ENCODE measurements at places on chromosomes 6 and 20.

DNA sequence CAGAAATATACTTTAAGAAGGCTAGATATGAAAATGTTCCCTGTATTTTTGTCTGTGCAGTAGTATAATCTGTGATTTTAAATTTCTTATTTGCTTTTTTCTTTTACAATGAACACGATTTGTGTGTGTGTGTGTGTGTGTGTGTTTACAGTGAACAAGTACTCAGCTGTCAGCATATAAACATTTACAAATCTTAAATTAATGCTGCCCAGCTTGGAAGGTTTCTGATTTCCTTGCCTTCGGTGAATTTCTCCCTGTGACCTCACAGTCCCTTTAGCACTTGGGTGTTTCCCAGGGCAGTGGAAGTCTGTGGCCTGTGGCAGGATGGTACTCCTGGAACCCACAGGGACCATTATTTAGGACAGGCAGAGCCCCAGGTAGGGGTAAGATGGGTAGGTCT is 37.6 kb downstream of the TXLNB start:
- DNase-seq = no peak

GRCh38 chr6:26501482-26501986 is 1.4 kb downstream of the BTN1A1 start:
- DNase-seq = peak; percentile 18

GRCh38 chr6:99026135-99026534 is 78.4 kb upstream of the FBXL4 start:
- DNase-seq = no peak

- DNase-seq = peak; percentile 80
These were observed 12.3 kb upstream of the TMC2 start for GRCh38 chr20:2523919-2524708.

DNA sequence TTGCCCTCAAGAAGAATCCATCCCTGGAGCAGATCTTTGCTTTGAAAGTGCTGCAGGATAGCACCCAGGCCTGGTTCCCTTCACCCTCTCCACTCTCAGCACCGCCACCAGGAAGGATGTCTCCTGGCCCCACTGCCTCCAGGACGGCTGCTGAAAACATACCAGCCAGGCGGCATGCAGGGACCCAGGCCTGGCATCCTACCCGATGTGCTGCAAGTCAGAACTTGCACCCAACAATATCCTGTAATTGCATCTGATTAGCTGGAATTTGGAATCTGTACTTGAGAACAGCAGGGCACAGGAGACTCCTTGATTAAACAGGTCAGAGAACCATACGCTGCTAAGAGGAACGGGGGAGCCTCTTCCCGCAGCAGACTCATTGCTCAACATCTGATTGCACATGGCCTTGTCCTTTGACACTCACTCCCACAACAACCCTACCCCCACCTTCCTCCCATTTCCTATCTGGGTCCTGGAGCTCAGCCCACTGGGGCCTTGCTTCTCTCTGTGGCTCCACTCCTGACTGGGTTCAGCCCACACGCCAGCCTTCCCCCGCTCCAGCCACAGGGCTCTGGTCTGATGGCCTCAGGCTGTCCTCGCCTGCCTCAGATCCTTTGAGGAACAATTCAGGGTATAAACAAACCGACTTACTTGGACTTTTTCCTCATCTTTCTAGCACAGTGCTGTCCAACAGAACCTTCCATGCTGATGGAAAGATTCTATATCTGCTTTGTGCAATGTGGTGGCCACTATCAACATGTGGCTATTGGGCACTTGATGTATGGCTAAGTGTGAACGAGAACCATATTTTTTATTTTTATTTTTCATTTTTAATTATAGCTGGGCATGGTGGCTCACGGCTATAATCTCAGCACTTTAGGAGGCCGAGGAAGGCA is 78.0 kb downstream of the FGD2 start:
- DNase-seq = peak; percentile 99

- DNase-seq = peak; percentile 74
These were observed 222.0 kb upstream of the SGK1 start for GRCh38 chr6:134539865-134540323.

DNA sequence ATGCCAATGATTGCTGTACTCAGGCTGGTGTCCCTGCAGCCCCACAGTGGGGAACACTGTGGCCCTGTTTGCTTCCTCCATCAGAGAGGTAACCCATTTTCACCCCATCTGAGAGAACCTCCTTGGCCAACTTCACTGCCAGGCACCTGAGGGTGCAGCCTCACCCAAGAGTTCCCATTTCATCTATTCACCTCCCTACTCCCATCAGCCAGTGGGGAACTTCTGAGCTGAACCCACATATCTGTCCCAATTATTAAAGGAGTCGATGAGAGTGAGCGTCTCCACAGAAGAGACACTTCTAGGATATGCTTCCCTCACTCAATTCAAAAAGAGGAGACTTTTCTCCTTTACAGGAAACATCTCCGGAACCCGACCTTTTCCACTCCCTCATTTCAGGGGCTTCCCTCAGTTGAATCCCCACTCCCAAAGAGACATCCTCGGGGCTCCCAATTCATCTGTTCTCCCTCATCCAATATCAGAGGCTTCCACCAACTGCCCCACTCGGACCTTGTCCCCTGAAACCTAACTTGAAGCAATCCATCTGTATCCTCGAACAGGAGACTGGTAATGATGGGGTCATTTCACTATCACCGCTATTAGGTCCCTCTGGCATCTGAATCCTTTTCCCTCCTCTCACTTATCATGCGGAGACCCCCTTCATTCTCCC is 988 bp downstream of the UBE2V1 start:
- no peak for DNase-seq

DNA sequence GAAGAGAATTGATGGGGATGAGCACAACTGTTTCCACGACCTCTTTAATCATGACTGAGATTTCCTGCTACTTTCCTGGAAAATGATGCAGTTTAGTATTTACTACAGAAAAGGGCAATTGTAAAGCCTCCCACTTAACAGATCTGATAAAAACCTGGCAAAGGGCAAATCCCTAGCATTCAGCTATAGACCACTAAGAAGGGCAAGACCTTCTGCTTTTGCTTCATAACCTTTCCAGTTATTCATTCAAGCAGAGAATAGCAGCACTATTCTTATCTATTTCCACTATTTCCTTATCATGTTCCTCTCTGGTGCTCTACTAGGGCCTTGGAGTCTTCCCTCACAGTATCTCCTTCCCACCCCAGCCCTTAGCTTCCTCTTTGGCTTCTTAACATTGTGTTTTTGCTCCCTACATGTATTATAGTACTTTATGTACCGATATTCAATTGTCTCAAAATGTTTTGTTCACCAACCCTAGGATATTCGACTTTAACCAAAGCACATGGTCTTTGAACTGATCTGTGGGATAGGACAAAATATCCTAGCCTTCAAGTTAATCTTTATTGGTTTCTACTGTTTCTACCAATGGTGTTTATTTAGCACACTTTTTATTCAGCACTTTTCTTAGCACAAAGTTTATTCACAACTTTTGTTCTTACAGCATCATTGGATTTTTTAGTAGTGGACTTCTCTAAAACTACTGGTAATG is 32.7 kb upstream of the MANEA start:
- no peak for DNase-seq

DNA sequence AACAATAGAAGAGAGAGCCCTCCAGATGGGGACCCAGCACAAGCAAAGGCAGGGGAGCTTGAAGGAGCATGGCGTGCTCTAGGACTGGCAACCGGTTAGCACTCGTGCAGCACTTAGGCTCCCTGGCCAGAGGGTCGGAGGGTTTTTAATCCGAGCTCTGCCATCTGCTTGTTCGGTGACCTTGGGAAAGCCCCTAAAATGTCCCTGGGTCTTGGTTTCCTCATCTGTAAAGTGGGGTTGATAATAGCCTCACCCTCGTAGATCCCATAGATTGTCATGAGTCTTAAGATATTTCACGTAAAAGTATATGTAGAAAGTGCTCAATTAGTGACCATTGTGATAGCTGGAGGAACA is 16.6 kb upstream of the HCK start:
- DNase-seq = no peak

DNA sequence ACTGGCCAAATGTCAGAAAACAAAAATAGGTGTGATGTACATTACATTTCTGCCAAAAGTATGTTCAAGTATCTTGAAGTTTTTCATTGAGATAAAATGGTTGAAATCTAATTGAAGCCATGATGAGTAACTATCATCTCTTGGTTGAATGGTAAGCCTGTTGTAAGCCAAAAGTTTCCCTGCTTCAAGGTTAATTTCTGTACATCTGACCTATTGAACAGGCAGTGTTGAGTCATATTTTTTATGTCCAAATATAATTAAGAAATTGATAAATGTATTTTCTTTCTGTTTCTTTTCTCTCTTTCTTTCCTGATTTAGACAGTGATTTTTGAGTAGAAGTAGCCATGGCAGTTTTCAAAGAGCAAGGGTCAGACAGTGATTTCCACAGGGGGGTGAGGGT is 4.4 kb downstream of the RREB1 start:
- DNase-seq = no peak

DNA sequence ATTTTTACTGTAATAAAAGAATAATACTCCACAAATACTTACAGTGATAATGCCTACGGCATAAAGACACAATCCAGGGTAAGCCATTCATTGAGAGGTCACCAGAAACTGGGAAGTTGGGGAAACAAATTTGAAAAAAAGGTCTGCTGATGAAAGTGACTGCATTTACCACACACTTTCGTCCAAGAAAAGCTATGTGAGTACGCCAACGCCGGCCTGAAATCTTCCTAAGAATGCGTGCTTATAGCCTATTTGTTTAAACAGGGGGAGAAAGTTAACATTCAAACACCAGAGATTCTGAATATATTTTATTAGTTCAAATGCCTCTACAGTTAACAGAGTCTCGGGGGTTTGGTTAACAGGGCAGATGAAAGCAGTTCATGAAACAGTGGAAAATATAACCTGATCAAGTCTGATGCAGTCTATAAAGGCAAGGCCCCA is 657 bp upstream of the LTV1 start:
- DNase-seq = no peak

GRCh38 chr6:20583444-20583800 is 49.2 kb downstream of the CDKAL1 start:
- no peak for DNase-seq

GRCh38 chr6:34491091-34491430 is 25.2 kb downstream of the PACSIN1 start:
- DNase-seq = peak; percentile 29

DNA sequence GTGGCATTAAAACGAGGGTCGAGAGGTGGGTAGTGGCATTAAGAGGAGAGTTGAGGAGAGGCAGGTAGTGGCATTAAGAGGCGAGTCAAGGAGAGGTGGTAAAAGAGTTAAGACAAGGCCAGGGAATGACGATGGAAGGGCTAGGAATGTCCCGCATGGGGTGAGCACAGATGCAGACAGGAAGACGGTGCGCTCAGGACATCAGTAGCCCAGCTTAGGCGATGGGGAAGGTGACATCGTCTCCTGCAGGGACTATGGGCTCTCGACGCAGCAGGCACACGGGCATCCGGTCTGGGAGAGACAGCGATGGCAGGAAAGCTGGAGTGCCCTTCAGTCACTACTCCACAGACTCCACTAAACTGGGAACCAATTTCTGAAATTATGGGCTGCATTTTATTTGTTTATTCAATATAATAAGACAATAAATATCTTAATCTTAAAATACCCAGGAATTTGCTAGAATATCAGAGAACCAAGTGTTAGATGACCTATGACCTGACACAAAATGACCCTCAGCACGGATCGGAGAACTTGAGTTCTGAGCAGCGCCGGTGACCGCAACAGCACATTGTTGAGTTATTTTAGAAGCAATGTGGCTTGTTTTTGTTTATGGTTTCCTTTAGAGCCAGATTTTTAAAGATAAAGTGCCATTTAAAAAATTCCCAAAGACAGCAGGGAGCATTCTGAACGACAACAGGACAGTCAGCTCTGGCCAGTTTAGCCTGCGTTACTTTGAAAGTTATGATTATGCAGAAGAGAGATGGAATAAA is 177.7 kb downstream of the SMOC2 start:
- DNase-seq = no peak

- peak; percentile 92 for DNase-seq
These were observed 88.1 kb downstream of the SNAP25 start for GRCh38 chr20:10306440-10307358.

- DNase-seq = no peak
These were observed 380.8 kb upstream of the IMPG1 start for GRCh38 chr6:76453270-76453669.

- no peak for DNase-seq
These were observed 89.8 kb downstream of the ERMARD start for GRCh38 chr6:169841251-169841650.

- DNase-seq = no peak
These were observed 184.0 kb downstream of the UTRN start for GRCh38 chr6:144469144-144469575.

DNA sequence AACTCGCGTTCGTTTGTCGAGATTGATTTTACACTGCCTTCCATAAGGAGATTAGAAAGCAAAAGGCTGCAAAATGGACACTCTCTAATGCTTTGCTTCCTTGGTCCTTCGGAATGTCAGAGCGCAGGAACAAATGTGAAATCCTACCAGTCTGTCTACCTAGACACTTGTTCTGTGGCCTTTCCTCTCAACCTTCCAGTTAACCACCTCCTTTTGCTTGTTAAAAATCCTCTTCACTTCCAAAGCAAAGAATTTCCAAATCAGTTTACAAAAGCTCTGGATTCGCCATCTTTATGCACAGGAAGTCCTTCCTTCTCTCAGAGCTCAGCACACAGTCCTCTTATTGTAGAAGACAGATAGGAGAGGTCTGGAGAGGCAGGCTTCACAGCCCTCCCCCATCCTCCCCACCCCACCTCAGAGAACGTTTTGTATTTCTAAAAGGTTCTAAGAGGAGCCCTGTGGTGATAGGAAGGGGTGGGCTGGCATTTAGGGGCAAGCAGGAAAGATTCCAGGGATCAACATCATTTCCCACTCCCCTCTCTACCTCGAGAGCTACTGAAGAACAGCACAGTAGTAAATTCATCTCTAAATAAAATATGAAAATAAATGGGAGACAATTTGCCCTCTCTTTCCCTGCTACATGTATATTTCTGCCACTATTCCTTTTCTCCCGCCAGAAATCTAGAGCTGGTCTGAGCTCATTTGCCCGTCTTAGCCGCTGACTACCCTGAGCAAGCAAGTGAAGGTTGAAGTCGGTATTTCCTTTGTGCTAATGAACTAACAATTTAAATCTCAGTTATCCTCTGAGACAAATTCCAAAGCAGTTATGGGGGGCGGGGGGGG is 18.9 kb downstream of the TFAP2A start:
- DNase-seq = no peak

GRCh38 chr6:41371461-41371991 is 36.1 kb downstream of the NCR2 start:
- DNase-seq = peak; percentile 51

GRCh38 chr6:147716434-147716833 is 207.9 kb downstream of the SAMD5 start:
- DNase-seq = no peak

DNA sequence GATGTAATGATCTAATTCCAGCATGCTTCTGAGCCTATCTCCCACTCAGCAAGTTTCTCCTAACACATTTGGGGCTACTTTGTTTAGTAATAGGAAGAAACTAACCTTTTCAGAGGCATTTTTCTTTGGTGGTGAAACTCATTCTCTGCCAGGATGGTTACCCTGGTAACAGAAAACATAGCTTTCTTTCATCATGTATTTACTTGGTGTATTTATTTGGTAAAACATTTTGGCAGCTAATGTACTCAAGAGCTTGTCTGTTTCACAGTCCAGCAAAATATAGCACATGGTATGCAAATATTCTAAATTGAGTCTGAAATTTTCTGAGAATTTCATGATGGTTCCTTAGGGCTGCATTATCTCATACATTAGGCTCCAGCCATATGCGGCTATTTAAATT is 100.0 kb downstream of the SLC35B3 start:
- no peak for DNase-seq

- no peak for DNase-seq
These were observed 122.9 kb upstream of the FOXO3 start for GRCh38 chr6:108437821-108438220.
